ENCODE measurements at places on chromosomes 13 and 19.

DNA sequence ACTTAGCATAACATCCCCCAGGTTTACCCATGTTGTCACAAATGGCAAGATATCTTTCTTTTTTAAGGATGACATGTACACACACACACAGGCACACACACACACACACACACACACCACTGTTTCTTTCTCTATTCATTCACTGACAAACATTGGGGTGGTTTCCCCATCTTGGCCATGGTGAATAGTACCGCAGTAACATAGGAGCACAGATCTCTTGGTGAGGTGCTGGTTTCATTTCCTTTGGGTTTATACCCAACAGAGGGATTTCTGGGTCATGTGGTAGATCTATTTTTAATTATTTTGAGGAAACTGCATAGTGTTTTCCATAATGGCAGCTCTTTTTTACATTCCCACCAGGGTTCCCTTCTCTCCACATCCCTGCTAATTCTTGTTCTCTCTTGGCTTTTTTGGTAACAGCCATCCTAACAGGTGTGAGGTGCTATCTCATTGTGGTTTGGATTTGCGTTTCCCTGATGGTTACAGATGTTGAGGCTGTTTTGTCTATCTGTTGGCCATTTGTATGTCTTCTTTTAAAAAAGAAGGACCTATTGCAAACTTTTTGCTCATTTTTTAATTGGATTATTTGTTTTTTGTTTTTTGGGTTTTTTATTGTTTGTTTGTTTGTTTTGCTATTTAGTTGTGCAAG is 251.7 kb upstream of the IRS2 start:
- H3K4me3 ChIP-seq = no peak overlapping the region
- DNase-seq = no peak
- no peak overlapping the region for H3K27ac ChIP-seq
- no peaks in the 10 kb centered on the region for H3K4me1 ChIP-seq

DNA sequence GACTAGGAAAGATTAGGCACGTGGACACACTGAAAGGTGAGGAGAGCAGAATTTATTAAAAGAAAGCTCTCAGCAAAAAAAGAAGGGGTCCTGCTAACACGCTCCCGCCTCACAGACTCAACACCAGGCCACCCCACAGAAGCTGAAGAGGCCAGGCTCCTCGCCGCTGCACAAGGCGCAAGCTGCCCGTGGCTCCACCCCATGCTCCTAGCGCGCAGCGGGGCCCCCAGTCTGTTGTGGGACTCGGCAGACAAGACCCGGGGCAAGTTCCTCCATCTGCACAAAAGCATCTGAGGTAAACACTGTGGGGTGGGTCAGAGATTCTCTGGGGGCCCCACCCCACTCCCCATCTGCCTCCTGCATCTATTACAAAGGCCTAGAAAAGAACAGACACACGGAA is 1462.4 kb downstream of the EFNB2 start:
- H3K4me1 ChIP-seq = no peaks in the 10 kb centered on the region
- H3K36me3 ChIP-seq = no peaks in the 10 kb centered on the region
- no peak for DNase-seq
- no peaks in the 10 kb centered on the region for H3K27me3 ChIP-seq

DNA sequence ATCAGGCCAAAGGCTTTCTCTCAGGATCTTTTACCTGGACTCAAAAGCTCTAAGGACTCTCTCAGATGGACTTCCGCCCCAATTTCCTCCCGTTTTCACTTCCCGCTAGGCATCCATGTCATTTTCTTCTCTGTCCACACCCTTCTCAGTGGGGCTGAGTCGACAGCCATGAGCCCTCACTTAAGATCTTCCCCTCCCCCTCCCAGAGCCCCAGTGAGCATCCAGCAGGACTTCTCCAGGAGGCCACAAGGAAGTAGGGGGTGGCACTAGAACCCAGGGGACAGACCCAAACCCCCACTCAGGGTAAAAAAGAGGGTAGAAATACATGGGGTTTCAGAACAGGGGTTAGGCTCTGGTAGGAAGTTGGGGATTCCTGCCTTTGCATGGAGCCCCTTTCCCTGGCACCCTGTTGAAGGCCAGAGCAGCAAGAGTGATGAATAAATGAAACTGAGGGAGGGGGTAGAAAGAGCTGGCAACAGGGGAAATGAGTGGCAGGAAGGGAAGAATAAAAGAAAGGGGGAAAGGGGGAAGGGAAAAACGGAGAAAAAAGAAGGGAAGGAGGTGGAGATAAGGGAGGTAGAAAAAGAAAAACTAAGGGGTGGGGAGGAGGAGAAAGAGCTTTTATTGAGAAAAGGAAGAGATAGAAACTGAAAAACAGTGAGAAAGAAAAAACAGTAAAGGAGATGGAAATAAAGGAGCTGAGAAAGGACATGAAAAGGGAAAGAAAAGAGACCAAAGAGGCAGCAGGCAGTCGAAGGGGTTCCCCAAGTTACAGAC is 42.3 kb downstream of the DEDD2 start:
- H3K4me3 ChIP-seq = peak overlapping the region; percentile 33
- DNase-seq = no peak
- H3K36me3 ChIP-seq = no peaks in the 10 kb centered on the region

- no peak overlapping the region for H3K4me3 ChIP-seq
- H3K4me1 ChIP-seq = peaks cover 31% of the 10 kb centered on the region
- no peaks in the 10 kb centered on the region for H3K27me3 ChIP-seq
- peaks cover 5% of the 10 kb centered on the region for H3K36me3 ChIP-seq
- H3K27ac ChIP-seq = no peak overlapping the region
These were observed 2.3 kb downstream of the MAP3K10 start for GRCh38 chr19:40193587-40193849.

DNA sequence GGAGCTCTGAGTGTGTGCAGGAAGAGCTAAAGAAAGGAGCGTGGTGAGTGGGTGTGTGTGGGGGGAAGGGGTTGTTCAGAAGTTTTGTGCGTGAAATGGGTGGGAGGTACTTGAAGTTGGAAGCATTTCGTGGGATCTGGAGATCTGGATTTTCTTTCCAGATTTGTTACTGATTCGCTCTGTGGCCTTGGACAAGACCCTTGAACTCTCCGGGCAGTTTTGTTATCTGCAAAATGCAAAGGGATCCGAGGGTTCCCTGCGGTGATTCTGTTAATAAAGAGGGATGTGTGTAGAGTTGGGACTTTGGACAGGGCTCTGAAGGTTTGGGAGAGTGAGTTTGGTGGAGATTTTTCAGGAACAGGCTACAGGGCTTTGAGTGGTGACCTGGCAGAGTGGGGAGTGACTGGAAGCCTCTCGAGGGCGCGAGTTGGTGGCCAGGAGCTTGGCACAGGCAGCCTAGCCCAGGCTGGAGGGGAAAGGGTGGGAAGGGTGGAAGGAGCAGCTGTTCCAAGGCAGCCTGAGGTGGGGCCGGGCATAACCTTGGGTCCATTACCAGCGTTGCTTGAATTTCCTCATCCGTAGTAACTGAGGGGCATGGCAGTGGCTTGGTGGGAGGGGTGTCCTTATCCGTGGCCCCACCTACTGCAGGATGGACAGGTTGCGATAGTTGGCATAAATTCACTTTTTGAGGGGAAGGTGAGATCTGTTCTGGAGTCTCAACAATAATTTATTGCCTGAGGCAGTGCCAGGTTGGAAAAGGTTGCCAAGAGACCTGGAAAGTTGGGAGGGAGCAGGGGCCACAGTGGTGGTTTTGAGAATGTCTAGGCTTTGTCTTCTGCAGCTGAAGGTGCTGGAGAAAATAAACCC is 2.1 kb downstream of the ACTN4 start:
- H3K27me3 ChIP-seq = no peaks in the 10 kb centered on the region
- H3K4me3 ChIP-seq = peak overlapping the region; percentile 95
- peaks cover 21% of the 10 kb centered on the region for H3K36me3 ChIP-seq

DNA sequence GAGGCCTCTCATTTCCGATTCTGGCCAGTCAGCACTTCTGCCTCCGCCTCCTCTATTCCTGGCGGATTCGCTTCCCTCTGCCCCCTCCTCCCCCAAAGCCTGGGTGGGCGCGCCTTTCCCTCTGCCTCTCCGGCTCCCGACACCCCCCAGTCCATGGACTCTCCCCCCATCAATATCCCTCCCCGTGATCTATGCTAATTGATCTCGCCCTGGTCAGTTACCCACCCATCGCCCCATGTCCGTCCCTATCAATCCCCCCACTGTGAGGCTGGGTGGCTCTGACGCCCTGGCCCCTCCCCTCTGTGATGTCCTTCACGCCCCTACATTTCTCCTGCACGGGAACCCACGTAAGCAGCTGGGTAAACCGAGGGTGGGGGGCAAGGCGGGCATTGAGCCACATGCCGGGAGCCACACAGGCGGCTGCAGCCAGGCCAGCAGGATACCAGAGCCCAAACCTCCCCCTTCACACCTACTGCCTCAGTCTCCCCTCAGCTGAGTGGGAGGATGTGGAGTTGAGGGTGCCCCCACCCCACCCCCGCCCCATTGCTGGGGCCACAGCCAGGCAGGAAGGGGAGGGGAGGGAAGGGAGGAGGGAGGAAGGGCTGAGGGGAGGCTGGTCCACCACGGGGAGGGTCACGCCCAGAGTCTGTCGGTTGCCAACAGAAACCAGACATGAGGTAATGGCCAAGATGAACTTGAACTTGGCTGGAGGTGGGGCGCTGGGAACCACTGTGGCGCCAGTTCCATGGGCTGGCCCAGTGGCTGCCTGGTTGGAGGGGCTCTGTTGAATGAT is 21.0 kb downstream of the SMIM24 start:
- H3K27me3 ChIP-seq = no peaks in the 10 kb centered on the region
- H3K36me3 ChIP-seq = peaks cover 10% of the 10 kb centered on the region
- H3K4me3 ChIP-seq = no peak overlapping the region
- H3K27ac ChIP-seq = no peak overlapping the region
- no peak for DNase-seq

GRCh38 chr19:1513499-1514294 is 878 bp upstream of the ADAMTSL5 start:
- peaks cover 43% of the 10 kb centered on the region for H3K27me3 ChIP-seq
- no peak overlapping the region for H3K27ac ChIP-seq
- no peak overlapping the region for H3K4me3 ChIP-seq

DNA sequence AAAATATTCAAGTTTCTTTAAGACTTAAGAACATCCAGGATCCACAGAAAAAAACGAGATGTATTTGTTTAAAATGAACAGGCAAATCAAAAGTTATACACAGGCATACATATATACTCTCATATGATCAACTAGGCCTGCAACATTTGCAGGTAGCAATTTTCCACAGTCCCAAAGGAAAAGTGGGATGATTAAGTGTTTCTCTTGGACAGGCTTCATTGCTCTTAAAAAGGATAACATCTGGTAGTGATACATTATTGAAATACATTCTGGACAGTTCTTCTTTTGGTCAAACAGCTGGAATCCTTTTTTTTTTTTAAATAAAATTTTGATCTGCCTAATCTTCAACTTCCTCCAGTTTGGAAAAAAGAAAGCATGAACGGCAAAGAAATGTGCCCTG is 114.8 kb upstream of the TDRD3 start:
- H3K4me3 ChIP-seq = no peak overlapping the region
- H3K27me3 ChIP-seq = peaks cover 11% of the 10 kb centered on the region
- H3K36me3 ChIP-seq = no peaks in the 10 kb centered on the region
- H3K27ac ChIP-seq = no peak overlapping the region
- DNase-seq = no peak

- no peak for DNase-seq
- no peaks in the 10 kb centered on the region for H3K27me3 ChIP-seq
- H3K36me3 ChIP-seq = peaks cover 24% of the 10 kb centered on the region
- peak overlapping the region; percentile 93 for H3K4me3 ChIP-seq
- peaks cover 29% of the 10 kb centered on the region for H3K4me1 ChIP-seq
These were observed 1.2 kb downstream of the NUDT15 start for GRCh38 chr13:48038761-48039160.

DNA sequence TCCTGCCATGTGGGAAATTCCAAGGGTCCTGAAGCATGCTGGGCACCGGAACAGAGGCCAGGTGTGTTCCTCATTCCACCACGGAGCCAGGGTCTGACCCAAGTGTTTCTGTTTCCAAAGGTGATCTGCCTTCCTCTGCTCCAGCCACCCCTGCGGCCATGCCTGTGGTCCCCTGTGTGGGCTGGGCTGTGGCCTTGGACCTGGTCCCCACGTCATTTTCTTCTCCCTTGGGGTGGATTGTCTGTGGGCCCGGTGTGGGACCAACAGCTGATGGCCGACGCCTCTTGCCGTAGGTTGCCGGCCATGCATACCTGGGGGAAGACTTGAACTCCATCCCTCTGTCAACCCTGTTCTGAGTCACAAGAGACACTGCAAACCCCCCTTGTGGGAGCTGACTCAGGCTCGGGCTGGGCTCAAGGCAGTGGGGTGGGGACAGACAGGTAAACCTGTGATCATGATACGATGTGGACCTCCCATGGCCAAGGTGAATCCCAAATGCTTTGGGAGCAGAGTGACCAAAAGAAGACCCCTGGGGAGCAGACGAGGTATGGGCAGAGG is 35.0 kb downstream of the ATP11A start:
- no peaks in the 10 kb centered on the region for H3K36me3 ChIP-seq
- H3K4me3 ChIP-seq = no peak overlapping the region
- peaks cover 8% of the 10 kb centered on the region for H3K4me1 ChIP-seq
- no peak overlapping the region for H3K27ac ChIP-seq

- peak overlapping the region; percentile 46 for H3K27ac ChIP-seq
- no peaks in the 10 kb centered on the region for H3K27me3 ChIP-seq
- peaks cover 7% of the 10 kb centered on the region for H3K4me1 ChIP-seq
- H3K36me3 ChIP-seq = no peaks in the 10 kb centered on the region
- H3K4me3 ChIP-seq = no peak overlapping the region
These were observed 25.9 kb downstream of the ACSBG2 start for GRCh38 chr19:6161271-6161850.

DNA sequence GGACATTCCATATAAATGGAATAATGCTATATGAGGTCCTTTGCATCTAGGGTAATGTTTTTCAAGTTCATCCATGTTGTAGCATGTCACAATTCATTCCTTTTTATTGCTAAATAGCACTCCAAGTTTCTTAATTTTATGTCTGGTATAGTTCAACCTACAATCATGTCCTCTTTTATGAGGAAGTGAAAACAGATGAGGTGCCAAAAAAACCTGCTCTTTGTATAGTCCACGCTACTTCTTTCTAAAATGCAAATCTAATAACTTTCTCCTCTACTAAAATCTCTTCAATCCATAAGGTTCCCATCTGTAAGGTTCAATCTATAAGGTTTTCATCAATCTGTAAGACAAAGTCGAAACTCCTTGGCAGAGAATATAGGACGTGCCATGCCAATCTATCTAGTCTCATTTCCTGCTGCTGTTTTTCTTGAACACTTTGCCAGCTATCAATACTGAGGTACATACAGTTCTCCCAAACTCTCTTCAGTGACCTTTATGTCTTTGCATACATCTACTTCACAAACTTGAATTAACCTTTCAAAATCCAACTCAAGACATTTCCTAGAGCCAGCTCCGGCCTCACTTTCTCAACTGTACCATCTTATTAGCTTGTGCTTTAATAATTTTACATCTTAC is 33.7 kb downstream of the INTS6 start:
- H3K4me3 ChIP-seq = peak overlapping the region; percentile 64
- peaks cover 83% of the 10 kb centered on the region for H3K4me1 ChIP-seq
- H3K36me3 ChIP-seq = peaks cover 42% of the 10 kb centered on the region
- H3K27me3 ChIP-seq = no peaks in the 10 kb centered on the region
- DNase-seq = no peak

- no peak overlapping the region for H3K4me3 ChIP-seq
- peaks cover 3% of the 10 kb centered on the region for H3K27me3 ChIP-seq
- H3K4me1 ChIP-seq = peaks cover 24% of the 10 kb centered on the region
- no peak for DNase-seq
- no peak overlapping the region for H3K27ac ChIP-seq
- H3K36me3 ChIP-seq = no peaks in the 10 kb centered on the region
These were observed 4.3 kb downstream of the HPN start for GRCh38 chr19:35045667-35046300.
